ENCODE measurements at places on chromosomes 5 and 9.

GRCh38 chr9:69122549-69123141 lies 51.4 kb upstream of the TJP2 start:
- DNase-seq, result no peak

DNA sequence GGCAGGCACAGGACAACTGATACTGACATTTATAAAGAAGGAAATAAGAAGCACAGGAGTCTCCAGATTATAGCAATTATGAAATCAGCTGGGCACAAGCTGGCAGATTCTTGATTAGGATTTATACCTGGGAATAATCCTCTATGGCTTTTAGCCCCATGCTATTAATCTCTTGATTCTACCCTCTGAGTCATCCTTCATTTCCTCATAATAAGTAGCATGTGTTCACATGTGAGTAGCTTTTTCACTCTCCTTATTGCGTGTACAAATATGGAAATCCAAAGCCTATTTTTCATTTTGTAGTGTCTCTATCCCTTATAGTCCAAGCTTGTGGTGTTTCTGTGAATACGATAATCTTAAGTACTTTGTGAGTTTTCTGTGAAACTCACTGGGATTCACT lies 185.0 kb upstream of the PRLR start:
- no peak for DNase-seq

- no peak for DNase-seq
Observed at GRCh38 chr5:94263068-94263467, 355.3 kb downstream of the KIAA0825 start.

DNA sequence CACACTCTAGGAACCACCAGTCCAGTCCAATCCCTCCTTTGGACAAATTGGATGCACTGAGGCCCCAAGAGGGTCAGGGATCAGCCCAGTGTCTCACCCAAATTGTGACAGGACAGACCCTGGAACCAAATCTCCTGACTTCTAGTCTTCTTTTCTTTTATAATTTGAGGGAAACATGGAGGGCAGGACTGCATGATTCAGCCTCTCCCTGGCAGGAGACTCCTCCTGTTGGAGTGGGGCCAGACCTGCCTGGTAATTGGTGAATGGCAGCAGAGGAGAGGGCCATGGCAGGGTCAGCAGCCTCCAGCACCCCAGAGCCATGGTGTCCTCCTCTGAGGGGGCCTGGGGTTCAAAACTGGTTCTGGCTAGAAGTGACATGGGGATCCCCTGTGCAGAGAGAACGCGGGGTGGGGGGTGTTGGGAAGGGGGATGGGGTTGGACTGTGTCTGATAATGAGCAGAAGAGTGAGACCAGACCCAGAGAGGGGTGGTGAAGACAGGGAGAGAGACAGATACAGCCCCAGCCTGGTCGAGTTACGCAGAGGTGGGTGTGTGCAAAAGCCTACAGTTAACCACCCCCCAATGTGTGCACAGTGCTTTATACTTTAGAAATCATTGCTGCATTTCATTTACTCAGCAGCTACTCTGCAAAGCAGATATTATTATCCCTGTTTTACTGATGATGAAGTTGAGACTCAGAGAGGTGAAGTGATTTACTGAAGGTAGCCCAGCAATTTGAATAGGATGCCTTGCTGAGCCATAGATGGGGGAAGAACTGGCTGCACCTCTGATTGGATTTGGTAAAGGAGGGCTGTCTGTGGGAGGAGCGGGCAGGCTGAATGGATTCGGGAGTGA lies 3.8 kb upstream of the SYNPO start:
- no peak for DNase-seq

- no peak for DNase-seq
Observed at GRCh38 chr5:132277971-132278853, 16.0 kb upstream of the SLC22A4 start.

DNA sequence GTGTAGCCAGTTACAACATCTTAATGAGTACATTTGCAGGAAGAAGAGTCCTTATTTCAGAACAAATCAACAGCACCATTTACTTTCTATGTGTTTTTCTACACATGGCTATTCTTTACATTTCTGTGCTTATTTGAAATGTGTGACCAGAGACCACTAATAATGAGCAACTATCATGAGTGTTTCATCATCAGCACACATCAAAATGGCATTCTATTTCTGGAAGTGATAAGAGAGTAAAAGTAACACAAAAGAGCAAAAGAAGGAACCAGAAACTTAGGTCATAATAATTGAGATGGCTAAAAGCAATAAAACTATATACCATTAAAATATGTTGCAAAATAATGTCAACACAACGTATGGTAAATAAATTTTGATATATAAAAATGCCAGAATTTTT lies 159.7 kb downstream of the PBX3 start:
- no peak for DNase-seq

DNA sequence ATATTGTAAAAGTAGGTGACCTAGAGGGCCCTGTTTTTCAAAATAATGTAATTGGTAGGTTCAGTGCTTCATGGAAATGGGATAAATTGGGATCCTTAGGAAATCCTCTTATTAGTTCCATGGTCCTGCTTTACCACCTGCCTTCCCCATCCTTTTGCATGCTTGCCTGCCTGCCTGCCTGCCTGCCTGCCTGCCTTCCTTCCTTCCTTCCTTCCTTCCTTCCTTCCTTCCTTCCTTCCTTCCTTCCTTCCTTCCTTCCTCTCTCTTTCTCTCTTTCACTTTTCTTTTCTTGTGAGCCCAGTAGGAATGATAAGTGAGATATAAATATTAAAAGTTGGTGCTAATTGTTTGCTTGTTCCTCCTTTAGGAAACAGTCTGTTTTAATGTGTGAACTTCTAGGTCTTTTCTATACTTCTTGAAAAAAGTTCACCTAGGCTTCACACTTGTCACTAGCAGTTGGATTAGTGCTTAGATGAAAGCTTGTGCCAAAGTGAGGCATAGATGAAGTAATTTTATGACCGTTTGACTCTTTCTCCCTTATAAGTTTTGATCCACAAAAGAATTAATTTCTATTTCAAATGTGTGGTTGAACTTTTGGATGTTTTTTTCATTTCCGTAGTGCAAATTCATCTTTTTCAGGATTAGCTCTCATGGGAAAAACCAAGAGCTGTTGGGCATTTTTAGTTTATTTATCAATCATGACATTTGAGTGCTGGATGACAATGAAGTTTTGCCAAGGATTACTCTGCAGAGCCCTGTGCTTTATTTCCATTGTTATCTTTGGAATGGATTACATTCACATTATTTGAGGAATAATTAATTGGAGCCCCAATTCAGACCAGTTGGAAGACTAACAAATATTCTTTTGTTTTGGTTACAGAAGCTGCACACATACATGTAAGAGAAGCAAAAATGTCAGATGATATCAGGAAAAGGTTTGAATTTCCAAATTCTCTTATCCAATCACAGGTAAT lies 30.7 kb downstream of the FOCAD start:
- DNase-seq, result no peak

GRCh38 chr5:151825445-151825844 lies 53.7 kb downstream of the G3BP1 start:
- DNase-seq, result peak; percentile 43

DNA sequence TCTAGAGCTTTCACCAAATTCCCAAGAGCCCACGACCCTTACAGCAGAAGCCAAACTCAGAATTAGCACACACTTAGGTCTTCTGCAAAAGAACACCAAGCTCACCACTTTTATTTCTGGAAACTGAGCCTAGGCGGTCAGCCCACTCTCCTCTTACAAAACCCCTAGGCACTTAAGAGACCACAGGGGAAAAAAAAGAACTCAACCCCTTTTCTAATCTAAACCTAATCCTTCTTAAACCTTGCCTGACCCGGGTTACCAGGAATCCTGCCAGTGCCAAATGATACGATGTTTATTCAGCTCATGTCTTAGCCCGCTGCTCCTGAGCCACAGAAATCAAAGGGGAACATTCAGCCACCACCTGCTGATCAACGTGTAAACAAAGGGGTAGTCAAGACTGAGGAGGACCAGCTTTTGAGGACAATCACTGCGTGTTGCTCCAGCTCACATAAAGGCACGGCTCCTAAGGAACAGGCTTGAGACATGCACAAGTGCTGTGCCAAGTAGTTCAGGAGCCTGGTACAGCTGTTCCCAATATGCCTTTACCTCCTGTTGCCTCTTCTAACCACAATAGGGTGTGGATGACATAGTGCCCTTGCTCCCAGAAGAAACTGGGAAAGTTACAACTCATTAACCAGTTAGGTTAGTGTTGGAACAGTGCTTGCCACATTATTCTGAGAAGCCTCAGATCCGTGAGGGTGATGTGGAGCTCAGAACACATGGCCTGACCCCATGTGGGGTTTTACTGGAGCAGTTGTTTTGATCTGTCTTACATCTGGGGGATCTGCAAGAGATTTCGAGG lies 49.3 kb downstream of the ZFAND5 start:
- DNase-seq, result no peak

- DNase-seq, result no peak
Observed at GRCh38 chr9:95516221-95516733, 494 bp downstream of the PTCH1 start.

- DNase-seq, result no peak
Observed at GRCh38 chr9:99366621-99367020, 144.5 kb downstream of the SEC61B start.
